ENCODE measurements at places on chromosomes 1 and 21.

DNA sequence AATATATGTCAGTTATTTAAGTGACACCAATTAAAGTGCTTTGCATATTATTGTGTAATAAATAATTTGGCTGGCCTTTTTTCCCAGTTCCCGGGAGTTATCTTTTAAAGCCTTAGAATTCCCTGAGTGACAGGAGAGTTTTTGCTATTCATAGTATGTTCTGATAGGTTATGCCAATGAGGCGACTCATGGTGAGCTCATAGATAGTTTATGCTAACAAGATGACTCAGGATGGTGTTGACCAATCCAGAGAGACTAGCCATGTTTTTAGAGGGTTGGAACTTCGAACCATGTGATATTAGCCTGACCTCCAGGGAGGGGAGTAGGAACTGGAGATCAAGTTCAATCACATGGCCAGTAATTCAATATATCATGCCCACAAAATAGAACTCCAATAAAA lies 310.8 kb downstream of the USP25 start:
- no peak for DNase-seq

GRCh38 chr1:118271883-118272282 lies 86.9 kb upstream of the SPAG17 start:
- DNase-seq, result no peak

DNA sequence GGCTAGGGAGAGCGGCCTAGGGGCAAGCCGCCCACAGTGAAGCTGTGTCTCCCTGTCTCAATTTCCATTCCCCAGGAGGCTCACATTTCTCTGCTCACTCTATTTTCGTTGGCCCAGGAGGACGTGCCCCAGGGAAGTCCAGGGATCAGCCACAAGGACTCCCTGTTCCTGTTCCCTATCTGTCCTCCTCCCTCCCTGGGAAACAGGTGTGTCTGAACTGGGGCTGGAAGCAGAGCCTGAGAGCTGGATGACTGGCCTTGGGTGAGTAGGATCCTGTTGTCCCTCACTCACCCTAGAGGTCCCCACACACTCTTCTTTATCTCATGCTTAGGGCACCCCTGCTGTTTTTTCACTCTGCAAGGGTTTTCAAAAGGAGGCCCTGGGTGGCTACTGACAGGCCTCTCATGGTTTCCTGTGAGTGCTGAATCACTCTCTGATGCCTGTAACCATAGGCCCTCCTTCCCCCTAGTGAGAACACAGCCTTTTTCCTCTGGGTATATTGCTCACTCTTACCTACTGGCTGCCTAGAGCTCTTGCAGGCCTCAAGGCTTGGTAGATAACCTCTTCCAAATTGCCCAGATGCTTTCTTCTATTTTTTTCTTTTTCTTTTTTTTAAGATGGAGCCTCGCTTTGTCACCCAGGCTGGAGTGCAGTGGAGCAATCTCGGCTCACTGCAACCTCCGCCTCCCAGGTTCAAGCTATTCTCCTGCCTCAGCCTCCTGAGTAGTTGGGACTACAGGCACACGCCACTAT lies 3.3 kb upstream of the UTP11 start:
- peak; percentile 71 for DNase-seq

DNA sequence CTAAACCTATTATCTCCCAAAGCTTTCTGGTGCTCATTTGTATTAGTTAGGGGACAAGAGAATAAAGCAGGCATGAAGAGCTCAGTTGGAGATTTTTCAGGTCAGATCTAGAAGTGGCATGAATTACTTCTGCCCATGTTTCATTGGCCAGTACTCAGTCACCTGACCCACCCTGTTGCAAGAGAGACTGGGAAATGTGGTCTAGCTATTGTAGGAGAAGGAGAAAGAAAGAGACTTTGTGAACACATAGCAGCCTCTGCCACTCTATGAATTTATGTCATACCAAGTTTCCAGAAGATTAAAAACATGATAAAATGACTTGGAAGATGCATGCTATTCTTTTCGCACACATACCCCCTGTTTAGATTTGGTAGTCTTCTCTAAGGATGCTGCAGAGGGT lies 302.3 kb upstream of the RUNX1 start:
- no peak for DNase-seq

DNA sequence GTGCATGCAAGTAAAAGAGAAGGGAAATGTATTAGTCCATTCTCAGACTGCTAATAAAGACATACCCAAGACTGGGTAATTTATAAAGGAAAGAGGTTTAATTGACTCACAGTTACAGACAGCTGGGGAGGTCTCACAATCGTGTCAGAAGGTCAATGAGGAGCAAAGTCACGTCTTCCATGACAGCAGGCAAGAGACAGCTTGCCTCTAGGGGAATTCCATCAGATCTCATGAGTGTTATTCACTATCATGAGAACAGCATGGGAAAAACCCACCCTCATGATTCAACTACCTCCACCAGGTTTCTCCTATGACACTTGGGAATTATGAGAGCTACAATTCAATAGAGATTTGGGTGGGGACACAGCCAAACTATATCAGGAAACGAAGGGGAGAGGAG lies 8.1 kb downstream of the KRTAP21-3 start:
- DNase-seq, result no peak

All from CD4-positive, alpha-beta T cell treated with Interleukin-2 at 100 ng/mL for 4 hours (primary cell).